ENCODE measurements at places on chromosomes 2 and 18.

DNA sequence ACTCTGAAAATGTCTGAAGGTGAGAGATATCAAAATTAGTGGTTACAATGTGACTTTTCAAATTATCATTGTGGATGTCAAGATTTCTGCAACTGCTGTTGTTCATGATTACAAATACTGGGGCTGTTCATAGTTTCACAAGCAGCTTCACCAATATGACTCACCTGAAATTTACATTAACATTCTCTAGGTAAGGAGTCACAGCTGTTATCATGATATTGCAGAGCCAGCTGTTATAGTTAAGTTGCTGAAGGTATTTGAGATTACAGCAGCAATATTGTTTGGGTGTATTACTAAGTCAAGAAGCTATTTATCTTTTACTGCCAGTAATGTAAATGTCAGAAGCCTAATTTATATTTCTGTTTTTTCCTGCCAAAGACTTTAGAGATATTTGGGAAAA lies 140.0 kb downstream of the MC4R start:
- no peak for ATAC-seq

DNA sequence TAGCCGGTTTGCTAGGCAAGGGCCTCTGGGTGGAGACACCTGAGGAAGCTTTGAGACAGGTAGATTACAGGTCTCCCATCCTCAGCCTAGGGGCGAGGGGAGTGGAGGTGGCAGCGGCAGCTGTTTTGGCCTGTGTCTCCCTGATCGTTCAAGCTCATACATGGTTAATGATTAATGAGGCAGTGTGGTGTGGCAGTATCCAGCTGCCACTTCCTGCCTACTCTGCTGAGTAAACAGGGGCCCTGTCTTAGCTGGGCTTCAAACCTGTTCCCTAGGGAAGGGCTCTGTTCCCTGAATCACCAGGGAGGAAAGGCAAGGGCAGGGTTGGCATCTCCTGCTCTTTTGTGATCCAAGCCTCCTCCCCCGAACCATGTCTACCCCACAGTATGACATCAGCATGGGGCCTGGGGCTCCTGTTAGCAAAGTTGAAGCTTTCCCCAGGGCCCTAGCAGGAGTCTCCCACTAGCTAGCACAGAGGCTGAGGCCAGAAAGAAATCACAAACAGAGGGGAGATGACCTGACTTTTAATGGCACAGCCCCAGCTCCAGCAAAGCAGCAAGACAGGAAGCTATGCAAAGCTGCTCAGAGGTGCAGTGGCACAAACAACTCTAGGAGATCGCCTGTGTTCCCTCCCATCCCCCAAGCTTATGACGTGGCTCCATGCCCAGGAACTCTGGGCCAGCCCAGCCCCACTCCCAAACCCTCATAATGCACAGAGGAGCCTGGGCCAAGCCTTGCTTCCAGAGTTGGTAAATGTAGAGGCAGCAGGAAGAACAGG lies 3.7 kb upstream of the TUBA4B start:
- ATAC-seq: no peak

GRCh38 chr2:159832858-159833257 lies 34.9 kb upstream of the CD302 start:
- ATAC-seq: no peak

DNA sequence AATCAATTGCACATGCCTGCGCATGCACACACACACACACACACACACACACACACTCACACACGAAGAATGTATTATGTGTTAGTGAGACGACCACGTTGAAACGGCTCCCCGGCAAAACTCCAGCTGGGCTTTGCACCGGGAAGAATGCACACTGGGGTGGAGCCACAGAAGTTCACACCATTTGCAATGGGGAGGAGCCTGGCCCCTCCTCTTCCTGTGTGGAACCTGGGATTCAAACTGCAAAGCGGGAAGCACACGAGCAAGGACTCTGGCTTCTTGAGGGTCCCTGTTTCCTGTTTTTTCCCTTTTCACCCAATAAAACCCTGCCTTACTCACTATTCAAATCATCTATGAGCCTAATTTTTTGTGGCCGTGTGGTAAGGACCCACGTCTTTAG lies 304.0 kb upstream of the TMEFF2 start:
- no peak for ATAC-seq

DNA sequence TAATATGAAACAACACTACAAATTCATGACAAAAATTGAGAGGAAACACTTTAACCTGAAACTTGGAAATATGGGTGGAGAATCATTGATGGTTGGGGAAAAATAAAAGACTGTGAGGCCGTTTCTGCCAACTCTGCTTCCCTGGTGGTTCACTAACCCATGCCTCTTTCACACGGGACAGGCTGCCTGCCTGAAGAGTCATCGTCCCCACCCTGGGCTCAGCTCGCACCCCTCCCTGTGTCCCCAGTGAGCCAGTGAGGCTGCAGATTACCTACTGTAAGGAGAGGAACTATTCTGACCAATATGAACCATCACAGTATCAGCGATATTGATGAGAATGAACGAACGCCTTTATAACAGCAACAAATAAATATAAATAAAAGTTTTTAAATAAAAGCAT lies 357.8 kb upstream of the CDH20 start:
- ATAC-seq: no peak

GRCh38 chr2:25253153-25253626 lies 84.8 kb upstream of the POMC start:
- no peak for ATAC-seq

DNA sequence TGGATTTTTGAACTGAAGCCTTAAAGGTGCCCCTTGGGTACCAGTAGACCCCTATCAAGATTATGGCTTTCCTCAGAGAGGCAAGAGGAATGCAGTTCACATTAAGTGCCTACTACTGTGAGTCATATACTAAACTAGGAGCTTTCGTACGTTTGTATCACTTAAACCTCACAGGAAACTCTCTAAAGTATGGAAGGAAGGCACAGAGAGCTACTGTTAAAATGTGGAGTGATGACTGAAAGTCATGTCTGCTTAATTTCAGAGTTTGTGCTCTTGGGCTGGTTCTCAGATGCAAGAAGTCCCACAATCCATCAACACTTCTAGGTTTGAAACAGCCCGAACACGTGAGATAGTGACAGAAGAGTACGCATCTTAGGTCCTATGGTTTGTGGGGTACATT lies 4.7 kb downstream of the PLCL1 start:
- ATAC-seq: no peak

DNA sequence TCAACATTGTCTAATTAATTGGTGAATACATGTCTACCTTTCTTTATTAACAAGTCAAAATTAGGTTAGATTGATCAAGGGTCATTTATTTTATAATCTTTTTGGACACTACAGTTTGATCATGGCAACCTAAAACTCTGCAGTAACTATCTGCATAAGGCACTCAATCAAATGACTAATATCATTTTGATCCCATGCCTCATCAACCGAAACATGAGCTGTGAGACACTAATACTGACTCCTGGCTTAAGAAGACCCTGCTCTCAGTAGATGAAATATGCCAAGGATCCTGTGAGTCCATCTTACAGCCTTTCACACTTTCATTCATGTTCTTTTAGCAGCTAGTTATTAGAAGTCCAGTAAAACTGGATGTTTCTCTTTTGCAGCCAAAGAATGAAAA lies 169.4 kb upstream of the CAVIN2 start:
- no peak for ATAC-seq

DNA sequence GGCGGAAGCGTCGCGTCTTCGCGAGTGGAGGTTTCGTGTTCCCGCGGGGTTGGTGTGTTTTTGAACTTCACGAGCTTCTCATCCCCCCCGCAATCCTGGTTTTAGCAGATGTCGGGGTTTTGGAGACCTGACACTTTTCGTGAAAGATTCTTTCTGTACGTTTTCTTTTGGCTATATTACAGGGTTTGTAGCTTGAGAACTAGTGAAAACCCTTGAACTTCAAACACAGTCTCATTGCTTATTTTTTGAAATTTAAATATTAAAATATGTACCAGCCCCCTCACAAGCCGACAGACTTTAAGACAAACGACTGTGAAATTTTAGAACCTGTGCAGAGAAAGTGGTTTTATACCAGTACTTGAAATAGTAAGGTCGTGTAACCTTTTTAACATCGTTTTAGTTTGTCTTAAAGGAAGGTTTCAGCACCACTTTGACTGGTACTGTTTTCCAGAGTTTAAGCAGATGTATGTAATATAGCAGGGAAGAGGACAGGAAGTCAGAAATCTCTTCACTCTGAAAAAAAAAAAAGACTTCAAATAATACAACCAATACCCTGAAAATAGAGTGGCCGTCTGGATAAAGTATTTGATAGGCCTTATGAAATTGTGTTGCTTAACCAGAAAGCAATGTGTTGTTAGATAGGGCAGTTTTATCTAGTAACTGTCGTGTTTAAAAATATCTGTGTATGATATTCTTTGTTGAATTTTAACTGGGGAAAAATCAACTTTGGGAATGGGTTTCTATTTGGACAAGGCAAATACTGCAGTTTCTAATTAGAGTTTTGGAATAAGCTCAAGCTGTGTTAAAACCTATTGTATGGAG lies 1.4 kb downstream of the SPATS2L start:
- ATAC-seq: no peak

DNA sequence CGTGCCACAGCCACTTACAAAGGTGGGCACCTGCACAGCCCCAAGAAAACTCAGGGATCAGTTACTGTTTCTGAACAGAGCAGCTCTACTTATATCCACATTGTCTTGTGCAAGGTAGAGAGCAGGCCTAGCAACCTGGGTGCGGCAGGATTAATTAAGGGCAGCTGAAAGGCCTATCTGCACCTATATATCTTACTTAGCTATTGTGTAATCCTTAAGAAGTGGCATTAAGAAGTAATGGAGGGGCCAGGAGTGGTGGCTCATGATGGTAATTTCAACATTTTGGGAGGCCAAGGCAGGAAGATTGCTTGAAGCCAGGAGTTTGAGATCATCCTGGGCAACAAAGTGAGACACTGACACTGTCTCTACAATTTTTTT lies 12.8 kb upstream of the ARL5A start:
- ATAC-seq: no peak

DNA sequence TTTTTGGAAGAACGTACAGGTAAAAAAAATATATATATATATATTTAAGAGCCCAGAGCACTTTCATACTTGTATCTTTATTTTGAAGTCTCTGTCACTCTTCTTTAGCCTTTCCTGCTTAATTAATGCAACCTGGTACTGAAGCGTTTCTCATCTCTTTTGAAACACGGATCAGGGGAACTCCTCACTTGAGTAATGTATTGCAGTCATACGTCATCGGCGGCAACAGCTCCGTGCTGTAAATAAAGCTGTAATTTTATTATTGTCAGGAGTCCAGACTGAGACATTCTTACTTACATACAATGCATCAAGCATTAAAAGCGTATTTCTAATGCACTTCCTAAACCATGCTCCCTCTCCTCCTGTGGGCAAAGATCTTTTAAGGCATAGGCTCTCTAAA lies 514.7 kb downstream of the SOX11 start:
- ATAC-seq: no peak

DNA sequence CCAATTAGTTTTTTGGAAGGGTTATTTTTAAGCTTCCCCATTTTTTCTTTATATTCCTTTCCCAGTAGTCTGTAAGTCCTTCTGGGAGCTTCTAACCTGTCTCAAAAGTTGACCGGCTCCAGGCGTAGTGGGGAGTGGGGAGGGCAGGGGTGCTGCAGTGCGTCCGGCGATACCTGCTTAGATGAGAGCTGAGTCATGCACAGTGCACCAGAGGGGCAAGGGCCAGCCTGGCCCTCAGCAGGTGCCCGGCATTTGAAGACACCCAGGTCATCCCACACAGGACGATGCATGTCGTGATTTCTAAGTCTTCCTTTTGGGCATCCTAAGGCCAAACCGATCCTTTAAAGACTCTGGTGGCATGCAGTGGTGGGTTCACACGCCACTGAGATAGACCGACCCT lies 73.4 kb downstream of the TPO start:
- no peak for ATAC-seq

DNA sequence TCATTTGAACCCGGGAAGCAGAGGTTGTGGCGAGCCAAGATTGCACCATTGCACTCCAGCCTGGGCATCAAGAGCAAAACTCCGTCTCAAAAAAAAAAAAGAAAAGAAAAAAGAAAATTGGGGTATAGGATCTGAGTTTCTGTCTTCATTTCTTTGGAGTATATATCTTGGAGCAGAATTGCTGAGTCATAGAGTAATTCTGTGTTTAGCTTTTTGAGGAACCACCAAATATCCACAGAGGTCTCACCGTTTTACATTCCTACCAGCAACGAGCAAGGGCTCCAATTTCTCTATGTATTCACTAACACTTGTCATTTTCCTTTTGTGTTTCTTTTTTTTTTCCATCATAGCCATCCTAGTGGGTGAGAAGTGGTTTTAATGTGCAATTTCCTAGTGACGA lies 87.6 kb upstream of the TEX51 start:
- no peak for ATAC-seq

- no peak for ATAC-seq
These were observed 81.0 kb downstream of the NDUFA10 start for GRCh38 chr2:239943991-239944631.

GRCh38 chr2:175383286-175383685 lies 201.8 kb upstream of the ATP5MC3 start:
- ATAC-seq: no peak

GRCh38 chr2:22355816-22356433 lies 1029.1 kb upstream of the KLHL29 start:
- ATAC-seq: no peak

GRCh38 chr2:64804651-64805050 lies 150.9 kb upstream of the SERTAD2 start:
- no peak for ATAC-seq

DNA sequence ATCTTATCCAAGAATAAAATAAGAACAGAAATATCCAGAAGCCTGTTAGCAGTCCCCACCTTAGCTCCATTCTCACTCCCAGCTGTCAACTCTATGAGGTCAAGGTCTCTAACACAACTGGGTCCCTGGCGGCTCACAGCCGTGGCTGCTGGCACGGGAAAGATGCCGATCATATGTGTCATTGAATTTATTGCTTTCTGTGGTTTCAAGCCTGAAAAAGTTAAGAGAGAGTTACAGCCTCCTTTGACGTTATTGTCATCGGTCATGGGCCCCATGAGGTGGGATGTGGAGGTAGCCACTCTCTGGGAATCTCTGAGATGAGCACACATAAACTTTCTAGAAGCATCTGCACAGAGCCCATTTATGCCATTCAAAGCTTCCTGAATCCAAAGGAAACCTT lies 28.7 kb upstream of the CABLES1 start:
- no peak for ATAC-seq

GRCh38 chr2:112153179-112153490 lies 14.9 kb downstream of the FBLN7 start:
- no peak for ATAC-seq

DNA sequence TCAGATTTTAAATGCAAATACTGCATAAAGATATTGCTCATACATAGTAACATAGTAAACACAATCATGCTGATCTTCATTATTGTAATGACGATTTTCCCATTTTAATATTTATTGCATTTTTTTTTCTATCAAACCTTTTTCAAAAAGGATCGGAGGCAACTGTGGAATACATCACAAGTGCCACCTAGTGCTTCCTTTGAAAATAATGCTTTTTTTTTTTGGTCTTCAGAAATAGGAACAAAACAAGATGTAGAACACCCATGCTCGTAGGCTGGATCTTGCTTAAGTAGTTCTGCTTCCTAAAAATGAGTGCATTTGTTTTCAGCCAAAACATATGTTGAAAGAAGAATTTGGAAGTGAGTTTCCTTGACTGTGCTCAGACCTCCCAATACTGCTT lies 35.7 kb upstream of the GPR155 start:
- no peak for ATAC-seq

Data from activated CD4-positive, CD25-positive, alpha-beta regulatory T cell treated with anti-CD3 and anti-CD28 coated beads, Interleukin-2, amount 50 U/mL, for 24 hours (primary cell).